ENCODE measurements at places on chromosomes 6 and 20.

GRCh38 chr20:49699200-49699992, 14.3 kb downstream of the B4GALT5 start:
- DNase-seq = no peak

DNA sequence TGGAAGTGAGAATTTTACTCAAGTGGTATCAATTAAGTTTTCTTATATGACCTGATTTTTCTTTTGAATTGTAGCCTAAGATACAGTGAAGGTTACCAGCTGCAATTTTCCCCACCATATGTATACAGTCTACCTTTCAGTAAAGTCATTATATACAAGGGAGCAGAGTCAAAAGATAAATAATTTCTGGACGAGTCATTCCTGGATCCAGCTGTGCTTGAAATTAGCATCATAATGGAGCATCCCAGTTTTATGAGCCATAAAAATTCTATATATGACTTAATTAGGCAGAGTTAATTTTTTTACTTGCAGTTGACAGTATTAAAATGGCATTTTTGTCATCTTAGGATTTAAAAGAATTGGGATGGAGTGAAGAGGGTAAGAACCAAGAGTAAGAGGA, 1008.4 kb downstream of the PHF3 start:
- DNase-seq = no peak

DNA sequence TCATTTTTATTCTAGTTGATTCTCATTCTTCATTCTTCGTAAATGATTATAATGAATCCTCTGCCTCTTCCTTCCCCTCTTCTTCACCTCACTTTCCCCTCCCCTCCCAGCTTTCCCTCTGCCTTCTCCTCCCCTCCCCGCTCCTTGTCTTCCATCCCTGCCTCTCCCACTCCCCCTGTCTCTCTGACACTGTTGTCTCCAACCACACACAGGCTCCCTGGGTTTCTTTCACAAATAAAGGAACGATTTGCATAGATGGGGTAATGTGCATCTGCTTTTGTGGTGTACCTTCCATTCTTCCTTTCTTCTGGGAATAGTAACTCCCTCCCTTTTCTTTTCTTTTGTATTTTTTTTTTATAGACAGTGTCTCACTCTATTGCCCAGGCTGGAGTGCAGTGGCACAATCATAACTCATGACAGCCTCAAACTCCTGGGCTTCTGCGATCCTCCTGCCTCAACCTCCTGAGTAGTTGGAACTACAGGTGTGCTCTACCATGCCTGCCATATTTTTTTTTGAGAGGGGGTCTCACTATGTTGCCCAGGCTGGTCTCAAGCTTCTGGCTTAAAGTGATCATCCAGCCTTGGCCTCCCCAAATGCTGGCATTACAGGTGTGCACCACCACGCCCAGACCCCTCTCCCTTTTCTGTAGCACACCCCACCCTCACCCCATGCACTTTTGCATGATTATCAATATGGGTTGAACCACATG, 318.6 kb downstream of the PRKN start:
- no peak for DNase-seq

- DNase-seq = no peak
Observed at GRCh38 chr6:148944608-148945007, 197.8 kb downstream of the UST start.

DNA sequence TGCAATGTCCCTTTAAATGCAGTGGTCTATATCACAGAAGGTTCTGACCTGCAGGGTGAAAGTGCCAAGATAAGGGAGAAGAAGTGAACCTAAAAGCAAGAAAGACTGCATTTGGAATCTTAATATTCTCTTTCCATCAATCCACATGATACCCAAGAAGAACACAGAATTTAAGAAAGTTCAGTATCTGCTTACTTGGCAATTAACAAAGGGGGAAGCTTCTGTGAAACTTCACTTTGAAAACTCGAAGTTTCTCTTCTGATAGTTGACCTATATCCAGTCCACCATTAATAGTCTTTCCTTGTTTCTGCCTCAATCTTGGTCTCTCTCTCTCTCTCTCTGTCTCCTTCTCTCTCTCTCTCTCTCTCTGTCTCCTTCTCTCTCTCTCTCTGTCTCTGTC, 592.0 kb downstream of the UTRN start:
- DNase-seq = no peak

DNA sequence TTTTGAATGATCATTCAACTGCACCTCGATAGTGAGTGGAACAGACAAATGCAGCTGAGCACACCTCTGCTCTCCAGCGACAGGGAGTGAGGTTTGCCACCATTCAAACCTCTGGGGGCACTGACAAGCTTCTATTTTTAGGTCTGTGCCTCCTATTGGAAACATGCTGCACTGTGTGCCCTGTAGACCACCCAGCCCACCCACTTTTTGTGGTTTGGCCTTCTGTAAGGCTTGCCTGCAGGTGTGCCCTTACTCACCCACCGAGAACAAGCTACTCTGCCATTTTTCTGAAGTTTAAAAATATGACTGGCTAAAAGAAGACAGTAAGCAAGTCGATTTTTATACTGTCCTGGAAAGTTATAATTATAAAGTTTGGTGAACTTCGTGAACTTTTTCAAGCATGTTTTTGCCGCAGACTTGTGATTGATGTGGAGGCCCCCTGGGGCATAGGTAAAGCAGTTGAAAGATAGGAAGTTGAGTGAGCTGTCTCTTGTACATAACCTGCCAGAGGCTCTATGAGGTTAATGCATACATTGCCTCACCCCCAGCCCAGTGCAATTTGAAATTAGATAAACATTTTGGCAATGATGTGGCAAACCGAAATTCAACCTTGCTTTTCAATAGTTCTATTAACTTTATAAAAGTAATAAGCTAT, 53.8 kb downstream of the ADGRG6 start:
- no peak for DNase-seq
